ENCODE measurements at places on chromosomes 6 and 20. TPM values are rescaled to one million over a fixed set of nuclear protein-coding genes. Genes with fewer than 3 reads are reported as not detected.

DOK5 gene
- total RNA-seq = not detected

GRCh38 chr6:79034865-79035264 is 43.2 kb downstream of the PHIP start:
- DNase-seq = no peak

DNA sequence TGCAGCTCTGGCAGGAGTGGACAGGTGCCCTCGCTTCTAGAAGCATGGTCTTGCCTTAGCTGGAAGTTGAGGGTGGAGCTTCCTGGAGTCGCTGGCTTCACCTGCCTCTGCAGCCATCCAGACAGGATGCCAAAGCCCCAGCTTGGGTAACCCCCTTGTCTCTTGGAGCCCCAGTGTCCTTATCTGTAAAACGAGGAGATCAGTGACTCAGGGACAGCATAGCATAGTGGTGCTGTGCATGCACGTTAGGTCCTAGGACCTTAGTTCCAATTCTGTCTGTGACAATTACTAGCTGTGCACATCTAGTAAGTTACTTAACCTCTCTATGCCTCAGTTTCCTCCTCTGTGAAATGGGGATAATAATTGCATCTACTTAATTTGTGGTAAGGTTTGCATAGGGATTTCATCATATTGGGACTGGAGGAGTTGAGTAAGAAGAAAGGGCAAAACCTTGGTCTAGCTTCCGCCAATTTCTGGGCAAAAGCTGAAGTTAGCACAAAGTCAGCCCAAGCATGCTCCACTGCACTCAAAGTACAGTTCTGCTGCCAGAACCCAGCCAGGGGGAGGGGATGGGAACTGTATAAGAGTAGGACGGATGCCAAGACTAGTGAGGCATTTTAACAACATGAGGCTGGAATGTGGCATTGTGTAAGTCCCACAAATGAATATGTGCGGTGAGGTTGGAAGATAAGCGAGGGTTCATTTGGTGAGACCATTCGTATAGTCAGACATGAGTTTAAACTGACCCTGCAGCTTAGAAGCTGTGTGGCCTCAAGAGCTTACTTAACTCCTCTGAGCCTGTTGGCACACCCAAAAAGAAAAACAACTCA is 24.5 kb downstream of the TOX2 start:
- DNase-seq = no peak

DNA sequence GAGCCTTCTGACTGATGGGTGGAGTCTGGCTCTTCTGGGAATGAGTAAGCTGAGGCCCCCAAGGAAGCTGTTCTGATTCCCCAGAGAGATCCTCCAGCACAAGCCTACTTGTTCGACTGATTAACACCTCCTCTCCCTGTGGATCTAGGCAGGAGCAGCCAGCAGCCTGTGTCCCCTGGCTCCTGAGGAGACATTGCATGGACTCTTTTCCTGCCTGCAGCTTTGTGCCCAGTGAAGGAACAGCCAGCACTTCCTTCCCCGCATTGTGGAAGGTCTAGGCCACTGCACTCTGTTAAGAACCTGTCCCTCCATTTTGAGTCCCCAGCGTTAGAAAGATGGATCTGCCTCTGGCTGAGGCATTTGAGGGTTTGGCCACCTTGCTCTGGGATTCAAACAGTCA is 29.1 kb downstream of the LRFN2 start:
- no peak for DNase-seq

MDFI gene
- total RNA-seq = not detected

EEF1A2 gene
- 2.2 TPM for total RNA-seq
